NCI-H1092 treated with DMSO at 0.1 percent for 48 hours (cell line): ENCODE measurements at places on chromosomes 5 and 9.

- DNase-seq, result no peak
Observed at GRCh38 chr9:93001031-93001430, 53.7 kb downstream of the FGD3 start.

DNA sequence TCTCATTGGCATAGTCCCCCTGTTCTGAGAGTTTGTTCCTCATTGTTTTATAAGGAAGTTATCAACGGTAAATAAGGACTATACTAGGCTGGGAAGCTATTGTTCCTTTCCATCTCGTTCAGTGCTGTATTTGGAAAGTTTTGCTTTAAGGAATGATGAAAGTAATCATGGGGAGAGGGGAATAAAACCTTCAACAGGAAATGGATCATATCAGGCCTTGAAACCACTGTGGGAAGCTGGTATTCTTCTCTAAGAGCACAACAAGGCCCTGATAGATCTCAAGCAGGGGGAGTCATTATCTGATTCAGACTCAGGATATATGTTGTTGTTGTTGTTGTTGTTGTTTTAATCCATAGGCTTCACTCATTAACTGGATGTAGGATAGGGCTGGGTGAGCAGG lies 474.5 kb downstream of the ENC1 start:
- no peak for DNase-seq

DNA sequence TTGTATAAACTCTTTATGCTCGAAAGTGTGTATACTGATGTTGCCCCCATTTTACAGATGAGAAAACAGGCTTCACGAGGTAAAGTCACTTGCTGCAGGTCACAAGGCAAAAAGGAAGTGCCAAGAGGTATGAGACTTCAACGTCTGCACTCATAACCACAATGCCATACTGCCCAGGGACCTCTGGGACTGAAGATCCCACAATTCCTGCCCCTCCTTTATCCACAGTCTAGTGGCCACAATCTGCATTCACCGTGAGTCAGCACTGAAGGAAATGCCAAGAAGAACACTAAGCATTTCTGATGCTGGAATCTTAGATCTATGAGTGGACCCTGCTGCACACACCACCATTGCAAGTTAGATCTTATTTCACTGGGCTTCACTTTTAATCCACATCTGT lies 37.3 kb downstream of the MED27 start:
- DNase-seq, result no peak

GRCh38 chr5:95654196-95654595 lies 7.6 kb downstream of the RFESD start:
- DNase-seq, result no peak

DNA sequence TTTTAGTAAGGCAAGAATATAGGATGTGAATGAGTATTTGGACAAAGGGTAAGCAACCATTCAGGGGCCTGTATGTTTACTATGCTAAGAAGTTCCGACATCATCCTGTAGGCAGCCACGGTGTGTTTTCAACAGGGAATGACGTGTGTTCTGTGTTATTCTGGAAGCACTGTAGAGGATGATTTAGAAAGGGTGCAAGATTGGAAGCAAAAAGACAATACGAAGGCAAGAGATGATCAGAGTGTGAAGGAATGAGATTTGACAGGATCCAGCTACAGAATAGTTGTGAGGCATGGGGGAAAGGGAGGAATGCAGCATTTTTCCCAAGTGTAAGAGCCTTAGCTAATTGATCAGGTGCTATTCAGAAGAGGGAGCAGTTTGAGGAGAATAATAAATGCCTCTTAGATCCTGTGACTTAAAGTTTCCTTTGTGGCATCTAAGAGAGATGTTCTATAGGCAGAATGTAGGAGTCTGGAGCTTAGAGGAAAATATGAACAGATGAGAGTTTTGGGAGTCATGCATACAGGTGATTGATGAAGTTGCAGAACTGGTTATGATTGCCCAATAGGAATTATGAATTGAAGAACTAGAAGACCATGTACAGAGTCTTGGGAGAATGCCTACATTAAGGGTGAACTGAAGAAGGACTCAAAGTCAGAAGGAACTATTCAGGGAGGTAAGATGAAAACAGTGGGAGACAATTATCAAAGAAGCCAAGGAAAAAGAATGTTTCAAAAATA lies 2.5 kb downstream of the SMC5 start:
- DNase-seq, result no peak

DNA sequence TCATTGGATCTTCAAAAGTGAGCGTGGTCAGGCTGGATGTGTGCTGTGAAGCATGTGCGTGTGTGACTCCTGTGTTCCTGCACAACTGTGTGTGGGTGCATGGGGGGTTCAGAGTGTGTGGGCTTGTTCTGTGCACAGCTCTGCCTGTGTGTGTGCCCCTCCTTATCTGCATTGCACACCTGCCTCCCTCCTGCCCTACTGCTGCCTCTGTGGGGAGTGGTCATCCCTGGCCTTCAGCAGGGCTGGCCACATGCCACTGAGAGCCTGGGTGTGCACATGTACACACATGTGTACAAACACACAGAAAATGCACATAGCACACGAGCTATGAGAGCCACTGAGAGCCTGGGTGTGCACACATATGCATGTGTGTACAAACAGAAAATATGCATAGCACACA lies 92.1 kb downstream of the CACNA1B start:
- no peak for DNase-seq
